ENCODE measurements at places on chromosomes 16 and 17.

DNA sequence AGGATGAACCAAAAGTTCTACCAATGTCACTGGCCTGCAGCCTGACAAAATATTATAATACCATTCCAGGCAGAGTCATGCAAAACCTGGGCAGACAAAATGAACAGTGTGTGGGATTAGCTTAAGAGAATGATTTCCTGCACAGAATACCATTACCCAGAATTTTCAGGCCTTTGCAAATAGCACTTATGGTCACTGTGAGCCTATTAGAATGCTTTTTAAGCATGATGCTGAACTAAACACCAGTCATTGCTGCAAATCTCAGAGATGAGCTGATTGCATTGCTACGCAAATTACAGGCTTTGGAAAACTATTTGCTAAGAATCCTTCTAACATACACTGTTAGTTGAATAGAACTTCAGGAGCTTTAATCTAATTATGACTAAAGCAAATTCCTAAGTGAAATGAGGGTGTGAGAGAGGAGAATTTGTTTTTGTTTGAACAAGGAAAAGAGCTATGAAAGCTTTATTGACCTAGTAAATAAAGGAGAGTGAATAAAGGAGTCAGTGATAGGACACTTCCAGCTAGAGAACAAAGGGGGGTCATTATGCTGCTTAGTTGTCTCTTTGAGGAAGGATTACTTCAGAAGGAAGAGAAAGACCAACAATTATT, 398.8 kb downstream of the HS3ST3B1 start:
- no peak for DNase-seq

- no peak for DNase-seq
These were observed 212.2 kb upstream of the FOXF1 start for GRCh38 chr16:86297866-86298757.

- no peak for DNase-seq
These were observed 21.3 kb upstream of the SLC35B1 start for GRCh38 chr17:49729069-49729468.

GRCh38 chr17:37671028-37671823, 28.0 kb upstream of the DDX52 start:
- DNase-seq, result no peak

DNA sequence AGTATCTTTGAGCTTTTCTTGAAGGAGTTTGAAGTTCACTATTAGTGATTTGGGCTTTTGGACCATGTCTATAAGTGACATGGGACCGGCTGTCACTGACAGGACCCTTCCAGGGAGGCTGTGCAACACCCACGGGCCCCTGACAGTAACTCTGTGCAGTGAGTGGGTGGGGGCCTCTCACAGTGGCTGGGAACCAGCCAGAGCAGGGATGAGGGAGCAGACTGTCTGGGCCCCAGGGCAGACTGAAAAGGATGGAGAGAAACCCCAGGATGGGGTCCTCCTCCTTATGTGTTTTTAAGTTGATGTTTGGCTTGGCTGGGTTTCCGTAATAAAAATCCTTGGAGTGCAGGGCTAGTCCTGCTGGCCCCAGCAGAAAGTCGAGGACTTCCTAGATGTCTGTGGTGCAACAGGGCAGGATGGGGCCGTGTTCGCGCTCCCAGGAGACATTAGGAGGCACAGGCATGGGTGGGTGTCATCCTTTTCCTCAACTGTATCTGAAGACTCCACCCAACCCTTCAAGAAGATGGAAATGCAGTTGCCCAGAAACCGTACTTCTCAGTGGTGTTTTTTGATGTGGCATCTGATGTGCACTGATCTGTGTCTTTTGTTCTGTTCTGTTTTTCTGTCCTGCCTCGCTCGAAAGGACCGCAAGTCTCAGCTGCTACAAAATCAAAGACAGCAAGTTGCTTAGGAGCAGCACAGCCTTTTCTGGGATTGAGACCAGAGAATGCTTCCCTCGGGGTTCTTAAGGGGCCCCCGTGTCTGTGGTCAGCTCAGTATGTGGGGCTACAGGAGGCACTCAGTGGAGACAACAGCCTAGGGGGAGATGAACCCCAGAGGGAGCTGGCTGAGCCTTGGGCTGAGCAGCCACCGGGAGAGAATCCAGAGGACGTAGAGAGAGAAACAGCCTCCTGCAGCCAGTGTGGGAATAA, 24.2 kb downstream of the PLD6 start:
- no peak for DNase-seq

DNA sequence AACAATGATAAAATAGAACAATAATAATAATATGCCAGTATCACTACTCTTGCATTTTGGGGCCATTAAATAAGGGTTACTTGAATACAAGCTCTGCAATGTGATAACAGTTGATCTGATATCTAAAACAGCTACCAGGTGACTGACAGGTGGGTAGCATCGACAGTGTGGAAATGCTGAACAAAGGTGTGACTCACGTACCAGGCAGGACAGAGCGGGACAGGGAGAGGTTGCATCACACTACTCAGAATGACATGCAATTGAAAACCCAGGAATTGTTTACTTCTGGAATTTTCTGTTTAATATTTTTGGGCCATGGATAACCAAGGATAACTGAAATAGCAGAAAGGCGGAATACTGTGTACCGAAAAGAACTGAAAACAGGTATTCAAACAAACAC, 15.8 kb upstream of the ZNF19 start:
- no peak for DNase-seq

DNA sequence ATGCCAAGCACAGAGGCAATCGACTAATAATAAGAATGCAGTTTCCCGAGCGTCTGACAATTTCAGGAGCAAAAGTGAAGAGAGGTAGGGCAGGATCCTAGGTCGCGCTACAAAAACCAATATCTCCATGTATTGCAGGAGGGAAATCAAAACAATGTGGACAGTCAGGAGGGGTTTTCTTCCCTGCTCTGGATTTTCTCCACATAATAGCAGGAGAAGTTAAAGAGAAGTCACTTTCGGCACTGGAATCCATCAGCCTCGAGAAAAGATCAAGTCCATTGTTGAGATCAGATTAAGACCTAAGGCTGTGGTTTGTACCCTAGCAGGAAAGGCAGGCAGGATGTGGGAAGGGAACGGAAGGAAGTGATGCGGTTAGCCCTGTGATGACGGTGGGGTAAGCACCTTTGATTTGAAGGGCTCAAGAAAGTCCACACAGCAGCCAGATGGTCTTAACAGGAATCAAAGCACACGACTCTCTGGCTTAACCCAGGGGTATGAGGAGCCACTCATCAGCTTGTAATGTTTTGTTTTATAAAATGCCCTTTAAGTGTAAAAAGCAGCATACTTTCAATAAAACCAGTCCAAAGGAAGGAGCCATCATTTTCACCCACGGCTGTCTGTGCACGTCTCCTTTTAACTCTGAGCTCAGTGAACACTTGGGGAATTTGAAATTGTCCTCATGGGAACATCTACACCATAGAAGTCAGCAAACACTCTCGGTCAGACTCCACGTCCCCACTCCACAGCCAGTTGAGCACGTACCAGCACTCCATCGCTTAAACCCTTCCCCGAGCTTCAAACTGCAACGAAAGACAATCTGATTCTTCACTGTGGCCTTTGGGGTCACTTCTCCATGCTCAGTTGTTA, 15.8 kb upstream of the AKTIP start:
- DNase-seq, result no peak

DNA sequence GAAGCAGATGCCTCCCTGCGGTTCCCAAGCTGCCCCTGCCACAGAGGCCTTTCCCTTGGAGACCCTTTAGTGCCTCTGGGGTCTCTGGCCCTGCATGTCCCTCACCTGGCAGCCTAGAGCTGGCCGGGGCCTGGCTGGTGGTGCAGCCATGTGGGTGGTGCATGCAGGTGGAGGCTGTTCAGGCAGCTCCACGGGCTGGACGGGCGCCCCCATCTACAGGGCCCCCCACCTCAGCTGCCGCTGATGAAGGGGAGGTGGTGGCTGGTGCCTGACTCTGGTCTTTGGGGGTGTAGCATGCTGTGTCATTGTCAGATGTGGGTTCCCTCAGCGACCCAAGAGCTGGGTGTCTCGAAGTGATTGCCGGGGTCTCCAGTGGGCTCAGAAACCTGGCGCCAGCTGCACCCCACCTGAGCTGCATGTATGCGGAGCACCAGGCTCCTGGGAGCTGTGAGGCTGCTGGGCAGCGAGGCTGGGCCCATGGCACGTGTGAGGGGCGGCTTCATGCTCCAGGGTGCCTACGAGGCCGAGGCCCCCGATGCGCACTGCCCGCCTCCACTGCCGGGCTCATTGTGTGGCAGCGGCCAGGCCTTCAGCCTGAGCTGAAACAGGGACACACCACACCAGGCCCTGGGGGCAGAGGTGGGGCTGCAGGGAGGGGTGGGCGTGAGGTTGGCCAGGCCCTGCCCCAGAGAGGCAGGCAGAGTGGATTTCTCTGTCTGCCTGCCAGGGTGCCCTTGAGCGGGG, 57.0 kb downstream of the BAIAP2 start:
- DNase-seq, result no peak

DNA sequence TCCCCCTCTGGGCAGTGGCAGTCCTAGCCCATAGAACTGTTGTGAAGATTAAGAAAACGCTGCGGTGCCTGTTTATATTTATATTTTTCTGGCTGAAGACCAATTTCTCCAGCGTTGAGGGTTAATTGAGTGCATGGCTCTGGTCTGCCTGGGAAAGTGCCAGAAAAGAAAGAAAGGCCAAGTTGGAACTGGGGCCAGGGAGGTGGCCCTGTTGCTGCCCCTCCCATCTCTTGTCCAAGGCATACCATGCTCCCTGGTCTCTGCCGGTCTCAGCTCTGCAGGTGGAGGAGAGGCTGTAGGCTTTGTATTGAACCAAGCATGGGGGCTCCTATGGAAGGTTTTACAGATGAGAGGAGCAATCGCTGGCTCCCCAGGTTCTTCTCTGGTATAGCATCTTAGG, 124.7 kb downstream of the MGAT5B start:
- DNase-seq, result no peak

DNA sequence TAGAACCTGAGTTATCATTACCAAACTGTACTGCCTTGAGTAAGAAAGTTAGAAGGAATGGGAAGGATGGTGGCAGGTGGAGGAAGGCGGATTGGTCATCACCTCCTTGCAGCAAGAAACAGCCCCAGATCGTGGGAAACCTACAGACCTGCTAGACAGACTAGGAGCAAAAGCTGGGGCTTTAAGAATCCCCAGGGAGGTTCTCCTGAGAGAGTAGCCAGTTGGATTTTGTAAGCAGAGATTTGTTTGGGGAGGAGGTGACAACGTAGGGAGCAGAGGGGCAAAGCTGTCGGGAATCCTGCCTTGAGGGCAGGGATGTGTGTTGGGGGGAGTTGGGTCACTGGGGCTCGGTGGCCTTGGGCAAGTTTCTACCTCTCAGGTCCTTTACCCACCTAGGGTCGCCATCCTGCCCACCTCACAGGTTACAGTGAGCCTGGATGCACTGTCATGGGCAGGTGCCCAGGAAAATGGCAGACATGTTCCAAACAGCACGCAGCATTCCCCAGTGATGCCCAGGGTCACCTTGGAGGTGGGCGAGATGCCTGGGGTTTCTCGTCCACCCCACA, 49.2 kb upstream of the STH start:
- DNase-seq, result no peak

DNA sequence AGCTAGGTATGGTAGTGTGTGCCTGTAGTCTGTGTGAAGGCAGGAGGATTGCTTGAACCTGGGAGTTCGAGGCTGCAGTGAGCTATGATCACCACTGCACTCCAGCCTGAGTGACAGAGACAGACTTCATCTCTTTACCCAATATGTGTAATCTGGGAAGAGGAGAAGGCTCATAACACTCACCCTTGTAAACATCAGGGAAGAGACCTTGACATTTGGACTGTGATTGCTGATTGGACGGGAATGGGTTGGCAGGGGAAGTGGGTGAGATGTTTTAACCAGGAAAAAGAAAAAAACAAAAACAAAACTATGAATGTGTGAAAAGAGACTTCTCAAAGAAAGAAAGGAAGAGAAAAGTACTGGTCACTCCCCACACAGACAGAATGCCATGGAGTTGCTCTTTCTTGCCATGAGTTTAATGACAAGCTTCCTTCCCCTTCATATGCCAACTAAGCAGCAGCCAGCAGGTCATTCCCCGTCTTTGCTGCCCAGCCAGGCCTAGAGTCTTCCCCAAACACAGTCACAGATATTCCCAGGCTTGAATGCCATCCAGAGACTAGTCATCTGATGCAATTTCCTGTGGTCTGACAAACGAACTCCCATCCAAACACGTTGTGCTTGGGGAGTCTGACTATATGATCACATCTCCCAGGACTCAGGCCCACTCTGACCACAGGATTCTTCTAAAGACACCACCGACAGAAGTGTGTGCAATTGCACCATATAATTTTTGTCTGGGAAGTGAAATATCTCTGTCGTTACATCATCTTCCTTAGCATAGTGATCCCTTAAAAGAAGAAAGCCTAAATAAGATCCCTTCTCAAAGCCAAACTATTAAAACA, 3.6 kb upstream of the XAF1 start:
- no peak for DNase-seq

DNA sequence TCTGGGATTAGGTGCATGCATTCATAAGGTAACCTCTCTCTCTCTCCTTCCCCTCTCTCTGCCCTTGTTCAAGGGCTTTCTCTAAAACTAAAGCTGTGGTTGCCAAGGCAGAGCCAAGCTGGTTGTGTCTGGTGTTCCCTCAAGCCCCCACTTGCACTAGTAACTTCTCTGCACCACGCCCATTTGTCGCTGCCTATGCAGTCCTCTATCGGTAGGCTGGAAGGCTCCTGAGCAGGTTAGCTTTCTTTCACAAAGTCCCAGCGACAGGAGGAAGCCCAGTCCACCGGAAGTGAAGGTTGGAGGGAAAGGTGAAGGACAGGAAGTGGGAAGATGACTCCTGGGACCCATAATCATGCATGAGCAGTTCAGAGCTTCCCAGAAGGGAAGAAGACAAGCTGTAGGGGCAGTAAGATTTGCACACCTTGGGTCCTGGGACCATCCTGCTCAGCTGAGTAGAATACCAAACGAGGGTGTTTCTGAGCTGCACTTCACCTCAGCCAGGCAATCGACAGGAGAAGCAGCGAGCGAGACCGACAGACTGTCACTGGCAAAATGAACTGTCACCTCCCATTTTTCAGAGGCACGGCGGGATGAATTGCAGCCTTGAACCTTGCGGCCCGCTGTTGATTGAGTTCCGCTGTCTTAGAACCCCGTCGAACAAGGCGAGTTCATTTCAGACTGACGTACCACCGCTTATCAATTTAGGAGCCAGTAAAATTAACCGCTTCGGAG, 14.7 kb upstream of the SKAP1 start:
- no peak for DNase-seq

DNA sequence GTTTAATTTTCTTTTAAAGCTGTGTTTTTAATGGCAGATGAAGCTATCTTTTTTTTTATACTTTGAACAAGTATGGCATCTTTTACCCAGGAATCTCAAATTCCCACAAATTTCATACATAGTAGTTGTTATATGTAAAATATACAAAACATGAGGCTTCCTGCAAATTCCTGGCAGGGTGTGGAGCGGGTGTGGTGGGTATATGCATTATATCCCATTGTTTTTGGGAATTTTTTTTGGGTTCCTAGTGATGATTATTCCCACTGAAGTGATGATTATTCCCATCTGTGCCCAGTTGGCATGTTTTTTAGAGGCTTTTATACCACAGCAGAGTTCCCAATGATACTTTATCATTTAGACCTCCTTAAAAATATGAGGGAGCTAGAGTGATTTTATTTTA, 320.4 kb downstream of the ZFHX3 start:
- no peak for DNase-seq

- no peak for DNase-seq
These were observed 38.7 kb downstream of the ESRP2 start for GRCh38 chr16:68197250-68197649.

- no peak for DNase-seq
These were observed 56.4 kb upstream of the RBFOX3 start for GRCh38 chr17:79667121-79667715.

Data from erythroblast (primary cell).